ENCODE measurements at places on chromosomes 16 and 17. TPM values are rescaled to one million over a fixed set of nuclear protein-coding genes. Genes with fewer than 3 reads are reported as not detected.

Gene PRKCB
- polyA plus RNA-seq = 3.1 TPM

Gene TBC1D3I
- polyA plus RNA-seq = 0.37 TPM

Gene CCL18
- polyA plus RNA-seq = 0.28 TPM

Gene RNPS1
- polyA plus RNA-seq = 172 TPM

Gene ACAP1
- polyA plus RNA-seq = 12.2 TPM

Gene DRC3
- 5.7 TPM for polyA plus RNA-seq

Gene KRT25
- 0.75 TPM for polyA plus RNA-seq

Gene MRPL28
- polyA plus RNA-seq = 55.6 TPM

Gene ZFPM1
- 27.2 TPM for polyA plus RNA-seq

Gene TOM1L1
- 107 TPM for polyA plus RNA-seq

Gene IL4R
- 50.6 TPM for polyA plus RNA-seq

Gene MT1M
- polyA plus RNA-seq = 2.5 TPM

Gene MEOX1
- 2.7 TPM for polyA plus RNA-seq

Gene RND2
- 1.8 TPM for polyA plus RNA-seq

GRCh38 chr17:57050306-57050705 is 34.7 kb upstream of the AKAP1 start:
- DNase-seq = no peak

- no peak for DNase-seq
Observed at GRCh38 chr16:8877894-8878522, 4.1 kb upstream of the LITAFD start.

DNA sequence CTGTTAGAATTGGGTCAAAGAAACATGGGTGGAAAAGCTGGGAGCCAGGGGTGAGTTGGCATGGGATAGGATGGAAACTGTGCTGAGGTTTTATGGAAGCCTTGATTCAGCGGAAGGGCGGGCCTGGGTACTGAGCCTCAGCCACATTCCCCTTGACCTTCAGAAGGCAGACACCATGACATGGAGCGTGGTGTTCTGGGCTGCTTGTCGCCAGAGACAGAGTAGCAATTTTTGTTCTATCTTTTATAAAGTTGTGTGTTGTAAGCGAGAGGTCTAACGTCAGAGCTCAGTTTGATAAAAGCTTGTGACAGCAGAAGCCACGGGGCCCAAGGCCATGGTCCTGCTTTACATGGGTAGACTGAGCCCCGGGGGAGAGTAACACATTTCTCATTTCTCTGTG is 50.2 kb downstream of the SLC47A1 start:
- DNase-seq = no peak

- no peak for DNase-seq
Observed at GRCh38 chr17:62780951-62781350, 27.2 kb downstream of the MARCHF10 start.

DNA sequence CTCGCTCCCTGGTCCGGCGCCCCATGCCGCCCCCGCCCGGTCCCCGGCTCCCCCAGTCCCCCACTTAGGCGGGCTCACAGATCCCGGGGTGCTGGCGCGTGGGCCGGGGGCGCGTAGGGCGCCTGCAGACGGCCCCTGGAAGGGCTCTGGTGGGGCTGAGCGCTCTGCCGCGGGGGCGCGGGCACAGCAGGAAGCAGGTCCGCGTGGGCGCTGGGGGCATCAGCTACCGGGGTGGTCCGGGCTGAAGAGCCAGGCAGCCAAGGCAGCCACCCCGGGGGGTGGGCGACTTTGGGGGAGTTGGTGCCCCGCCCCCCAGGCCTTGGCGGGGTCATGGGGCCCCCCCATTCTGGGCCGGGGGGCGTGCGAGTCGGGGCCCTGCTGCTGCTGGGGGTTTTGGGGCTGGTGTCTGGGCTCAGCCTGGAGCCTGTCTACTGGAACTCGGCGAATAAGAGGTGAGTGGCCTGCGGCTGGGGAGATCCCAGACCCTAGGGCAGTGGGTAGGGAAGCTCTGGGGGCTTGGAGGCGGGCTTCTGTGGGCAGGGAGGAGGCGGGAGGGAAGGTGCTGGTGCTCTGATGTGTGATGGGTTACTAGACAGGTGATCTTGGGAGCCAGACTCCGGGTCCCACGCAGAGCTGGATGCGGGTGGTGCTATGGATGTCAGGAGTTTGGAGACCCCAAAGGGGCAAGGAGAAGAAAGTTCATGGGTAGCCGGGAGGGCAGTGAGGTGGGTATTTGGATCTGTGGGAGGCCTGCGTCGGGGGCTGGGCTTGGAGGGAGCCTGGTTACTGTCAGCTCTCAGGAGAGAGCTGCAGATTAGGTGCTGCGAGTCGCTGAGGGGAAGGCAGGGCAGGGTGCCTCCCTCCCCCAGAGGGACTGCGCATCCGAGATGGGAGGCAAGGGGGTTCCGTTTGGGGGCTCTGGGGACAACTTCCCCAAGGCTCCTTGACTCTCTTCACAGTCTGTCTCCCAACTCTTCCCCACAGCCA is 560 bp downstream of the EFNB3 start:
- DNase-seq = no peak

DNA sequence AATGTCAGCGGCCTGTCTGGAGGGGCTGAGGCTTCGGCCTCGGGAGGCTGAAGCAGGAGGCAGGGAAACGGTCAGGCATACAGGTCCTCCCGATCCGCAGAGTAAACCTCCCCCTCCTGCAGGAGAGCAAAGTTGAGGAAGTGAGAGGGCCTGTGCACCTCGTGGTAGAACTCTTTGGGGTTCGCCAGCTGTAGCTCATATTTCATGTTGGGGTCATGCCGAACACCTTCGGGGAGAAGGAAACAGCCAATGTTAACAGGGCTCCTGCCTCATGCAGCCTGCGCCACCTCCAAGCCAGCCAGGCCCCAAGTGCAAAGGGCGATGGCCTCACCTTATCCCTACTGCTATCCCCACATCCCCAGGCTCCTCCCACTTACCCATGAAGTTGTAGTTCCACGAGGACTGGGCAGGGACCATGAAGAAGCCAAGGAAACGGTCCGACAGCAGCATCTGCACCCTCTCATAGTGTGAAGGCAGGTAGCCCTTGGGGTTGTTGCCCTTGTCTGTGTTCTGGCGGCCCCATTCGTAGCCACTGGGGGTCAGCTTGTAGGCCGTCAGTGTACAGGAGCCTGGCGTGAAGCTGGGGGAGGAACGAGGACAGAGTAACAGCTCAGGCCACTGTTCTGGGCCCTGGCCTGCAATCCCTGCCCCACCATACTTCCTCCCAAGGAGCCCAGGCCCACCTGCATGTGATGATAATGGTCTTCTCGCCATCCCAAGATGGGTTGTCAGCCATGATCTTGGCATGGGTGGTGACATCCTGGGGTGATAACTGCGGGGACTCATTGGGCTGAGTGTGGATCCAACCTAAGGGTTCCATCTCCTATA is 1.3 kb upstream of the RILP start:
- DNase-seq = no peak

DNA sequence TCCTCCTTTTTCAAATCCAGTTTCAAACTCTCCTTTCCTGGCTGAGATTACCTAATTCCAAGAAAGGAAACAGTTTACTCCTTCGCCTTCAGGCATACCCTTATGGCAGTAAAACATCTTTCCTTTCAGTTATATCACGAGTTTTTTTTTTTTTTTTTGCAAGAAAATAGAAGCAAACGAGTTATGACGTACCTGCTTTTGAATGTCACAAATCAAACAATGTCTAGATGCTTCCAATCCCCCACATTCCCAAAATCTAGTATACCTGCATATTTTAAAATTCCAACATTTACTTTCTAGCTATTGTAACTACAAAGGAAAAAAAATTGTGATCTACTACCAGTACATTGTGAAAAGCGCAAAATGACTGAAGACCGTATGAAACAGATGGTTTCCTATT is 28.9 kb downstream of the GSPT1 start:
- DNase-seq = no peak

- DNase-seq = no peak
Observed at GRCh38 chr16:49617016-49617629, 238.8 kb downstream of the ZNF423 start.

DNA sequence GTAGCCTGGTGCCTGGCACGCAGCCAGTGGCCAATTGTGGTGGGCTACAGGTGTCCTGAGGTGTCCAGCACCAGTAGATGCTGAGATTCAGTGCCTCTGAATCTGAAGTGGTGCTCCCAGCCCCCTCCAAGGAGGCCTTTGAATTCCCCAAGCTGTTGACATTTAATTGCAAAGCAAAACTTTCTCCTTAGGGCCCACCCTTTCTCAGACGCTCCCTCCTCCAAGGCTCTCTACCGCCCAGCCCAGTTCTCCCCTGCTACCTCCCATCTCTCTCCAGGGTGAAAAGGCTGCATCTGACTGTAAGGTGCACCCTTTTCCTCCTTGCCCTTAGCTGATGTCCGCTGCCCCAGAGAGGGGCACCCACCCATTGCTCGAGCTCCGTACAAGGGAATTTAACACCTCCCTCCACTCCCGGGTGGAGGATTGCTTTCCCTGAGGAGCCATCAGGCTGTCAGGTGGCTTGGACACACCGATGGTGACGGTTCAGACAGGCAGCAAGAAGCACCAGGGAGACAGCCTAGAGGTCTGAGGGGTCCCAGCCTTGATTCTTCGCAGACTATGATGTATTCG is 1.7 kb downstream of the BEAN1 start:
- DNase-seq = no peak

DNA sequence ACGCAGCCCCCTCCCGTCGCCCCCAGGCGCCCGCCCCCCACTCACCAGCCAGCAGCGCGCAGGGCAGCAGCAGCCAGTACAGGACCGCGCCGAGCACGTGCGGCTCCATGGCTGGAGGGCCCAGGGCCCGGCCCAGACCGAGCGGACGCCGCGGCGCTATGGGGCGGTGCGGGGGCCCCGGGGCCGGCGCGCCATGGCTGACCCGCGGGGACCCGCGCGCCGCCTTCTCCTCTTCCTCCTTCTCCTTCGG is 239 bp downstream of the PIEZO1 start:
- no peak for DNase-seq

DNA sequence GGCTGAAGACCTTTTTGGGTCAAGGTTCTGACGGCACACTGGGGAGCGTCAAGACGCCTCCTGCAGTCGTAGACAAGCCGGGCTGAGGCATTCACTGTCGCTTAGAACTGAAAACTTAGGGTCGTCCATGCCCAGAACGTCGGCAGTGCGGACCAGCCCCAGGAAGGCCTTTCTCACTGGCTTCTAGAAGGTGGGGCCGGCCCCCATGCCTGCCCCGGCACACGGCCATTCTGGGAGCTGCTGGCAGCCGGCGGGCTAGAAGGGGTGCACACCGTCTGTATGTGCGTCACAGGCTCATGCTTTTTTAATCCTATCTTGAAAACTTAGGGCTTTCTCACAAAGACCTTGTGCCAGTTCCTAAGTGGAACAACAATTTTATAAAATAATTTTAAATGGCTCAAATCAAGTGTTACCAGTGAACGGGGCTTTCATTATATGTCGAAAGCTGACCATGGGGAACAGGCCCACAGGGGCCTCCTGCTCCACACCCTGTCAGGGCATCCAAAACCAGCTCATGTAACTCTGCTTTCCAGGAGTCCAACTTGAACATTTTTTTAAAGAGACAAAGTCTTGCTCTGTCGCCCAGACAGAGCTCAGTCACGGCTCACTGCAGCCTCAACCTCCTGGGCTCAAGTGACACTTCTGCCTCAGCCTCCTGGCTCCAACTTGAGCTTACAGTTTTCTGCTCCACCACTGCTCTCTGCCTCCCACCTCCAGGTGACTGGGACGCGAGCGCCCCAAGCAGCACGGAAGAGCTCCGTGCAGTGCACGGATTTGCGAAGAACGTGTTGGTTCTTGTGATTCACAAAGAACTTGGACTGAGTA is 111.2 kb downstream of the ANKRD11 start:
- no peak for DNase-seq

DNA sequence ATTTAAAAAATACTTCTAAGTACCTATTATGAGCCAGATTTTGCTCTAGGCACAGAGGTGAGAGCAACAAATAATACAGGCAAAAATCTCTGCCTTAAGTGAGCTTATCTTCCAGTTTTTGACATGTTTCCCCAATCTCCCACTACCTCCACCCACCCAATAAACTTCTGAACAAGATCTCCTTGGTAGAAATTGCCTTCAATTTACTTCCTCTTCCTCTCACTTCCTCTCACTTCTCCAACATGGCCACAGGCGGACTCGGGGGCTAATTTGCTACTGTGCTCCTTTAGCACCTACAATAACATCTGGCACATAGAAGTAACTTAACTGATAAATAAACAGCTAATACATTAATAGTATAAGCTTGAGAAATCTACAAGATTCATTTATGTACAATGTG is 82.6 kb downstream of the CACNG1 start:
- DNase-seq = no peak

GRCh38 chr17:78395155-78395554 is 16.7 kb downstream of the PGS1 start:
- no peak for DNase-seq

GRCh38 chr16:87464691-87465300 is 28.0 kb downstream of the ZCCHC14 start:
- DNase-seq = peak; percentile 69

DNA sequence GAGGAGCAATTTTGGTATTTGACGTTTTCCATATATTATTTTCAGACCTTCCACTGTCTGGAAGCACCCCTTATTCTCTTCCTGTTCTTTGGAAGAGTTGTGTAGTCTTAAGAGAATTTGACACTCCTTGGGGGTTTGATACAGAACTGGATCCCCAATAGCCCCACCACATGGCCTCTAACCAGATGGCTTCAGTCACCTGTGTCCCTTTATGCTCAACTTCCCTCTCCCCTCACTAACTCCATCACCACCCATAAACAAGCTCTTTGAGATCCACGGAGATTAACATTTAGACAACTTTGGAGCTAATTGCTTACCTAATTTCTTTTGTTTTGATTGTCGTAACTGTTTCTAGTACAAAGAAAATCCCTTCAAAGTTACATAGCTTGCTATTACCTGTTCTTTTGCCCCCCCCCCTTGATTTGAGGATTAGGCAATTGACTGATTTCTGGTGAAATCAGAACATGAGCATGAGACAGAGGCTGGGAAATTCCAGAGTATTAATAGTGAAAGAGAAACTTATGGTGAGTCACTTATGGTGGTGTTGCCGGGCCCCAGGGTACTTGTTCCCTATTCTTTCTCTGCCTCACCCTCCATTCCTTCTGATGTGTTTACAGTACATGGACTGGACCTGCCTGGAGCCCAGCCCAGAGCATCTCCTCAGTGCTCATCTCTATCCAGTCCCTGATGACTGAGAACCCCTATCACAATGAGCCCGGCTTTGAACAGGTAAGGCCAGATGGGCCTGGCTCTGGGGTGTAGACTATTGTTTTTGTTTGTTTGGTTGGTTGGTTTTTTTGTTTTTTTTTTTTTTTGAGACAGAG is 7.5 kb downstream of the UBE2Z start:
- peak; percentile 46 for DNase-seq

DNA sequence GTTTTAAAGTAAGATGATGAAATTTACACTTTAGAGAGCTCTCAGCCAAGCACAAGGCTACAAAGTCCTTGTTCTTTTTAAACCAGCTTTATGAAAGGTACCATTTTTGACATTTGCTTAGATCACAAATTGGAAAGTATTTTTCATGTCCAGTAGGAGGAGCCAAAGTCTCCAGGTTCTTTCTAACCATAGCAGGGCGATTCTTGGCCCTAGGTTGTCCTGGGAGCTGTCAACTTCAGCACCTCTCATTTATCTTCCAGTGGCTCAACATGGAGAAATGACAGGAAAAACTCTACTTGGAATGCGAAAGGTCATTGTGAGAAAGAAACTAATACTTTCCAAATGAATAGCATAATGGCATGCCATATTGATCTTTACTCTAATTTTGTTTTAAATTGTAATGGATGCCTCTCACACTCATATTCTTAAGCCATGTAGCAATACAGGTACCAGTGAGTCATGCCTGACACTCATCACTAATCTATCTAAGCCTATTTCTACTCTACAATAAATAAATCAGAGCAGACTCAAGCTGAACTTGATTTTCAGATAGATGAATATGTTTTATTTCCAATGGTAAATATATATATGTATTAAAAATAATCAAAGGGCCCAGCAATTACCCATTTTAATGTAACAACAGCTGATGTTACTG is 919.1 kb upstream of the EEF2KMT start:
- DNase-seq = peak; percentile 9

- peak; percentile 81 for DNase-seq
Observed at GRCh38 chr16:70592106-70592571, 54.2 kb upstream of the IL34 start.

Measured in large intestine (tissue), 12 donors.